ENCODE measurements at places on chromosomes 11 and 22.

GRCh38 chr11:26483108-26483507, 89.0 kb downstream of the MUC15 start:
- no peak for DNase-seq

DNA sequence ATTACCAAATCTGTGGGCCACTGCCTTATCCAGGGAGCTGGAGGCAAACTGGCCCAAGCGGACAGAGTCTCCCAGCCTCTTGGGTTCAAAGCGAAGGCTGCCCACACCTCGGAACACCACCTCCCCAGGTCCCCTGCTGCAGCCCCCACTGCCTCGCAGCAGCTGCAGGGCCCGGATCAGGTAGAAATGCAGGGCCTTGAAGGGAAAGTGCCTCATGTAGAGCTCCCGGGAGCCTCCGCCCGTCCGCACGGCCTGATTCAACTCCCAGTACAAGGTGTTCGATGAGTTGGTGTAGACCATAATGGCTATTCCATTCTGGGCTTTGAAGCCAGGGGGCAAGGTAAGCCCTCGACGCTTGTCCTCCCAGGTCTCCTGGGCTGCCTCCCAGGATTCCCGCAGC, 2.0 kb downstream of the ART5 start:
- DNase-seq: no peak

DNA sequence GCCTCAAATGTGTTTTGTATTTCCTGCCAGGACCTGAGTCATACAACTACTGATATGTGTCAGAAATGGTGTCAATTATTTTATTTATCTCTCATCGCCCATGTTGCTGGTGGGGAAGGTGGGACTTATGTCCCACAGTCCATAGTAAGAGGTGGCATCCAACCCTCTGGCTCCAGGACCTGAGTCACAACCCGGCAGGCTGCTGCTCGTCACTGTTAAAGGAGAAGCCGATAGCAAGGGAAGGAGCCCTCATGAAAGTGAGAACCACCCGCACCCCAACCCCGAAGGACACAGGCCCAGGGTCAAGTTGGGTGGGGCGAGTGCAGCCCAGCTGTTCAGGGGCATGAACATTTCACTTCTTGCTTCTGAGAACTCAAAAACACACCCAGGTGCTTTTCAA, 33.1 kb upstream of the TP53I11 start:
- peak; percentile 12 for DNase-seq

DNA sequence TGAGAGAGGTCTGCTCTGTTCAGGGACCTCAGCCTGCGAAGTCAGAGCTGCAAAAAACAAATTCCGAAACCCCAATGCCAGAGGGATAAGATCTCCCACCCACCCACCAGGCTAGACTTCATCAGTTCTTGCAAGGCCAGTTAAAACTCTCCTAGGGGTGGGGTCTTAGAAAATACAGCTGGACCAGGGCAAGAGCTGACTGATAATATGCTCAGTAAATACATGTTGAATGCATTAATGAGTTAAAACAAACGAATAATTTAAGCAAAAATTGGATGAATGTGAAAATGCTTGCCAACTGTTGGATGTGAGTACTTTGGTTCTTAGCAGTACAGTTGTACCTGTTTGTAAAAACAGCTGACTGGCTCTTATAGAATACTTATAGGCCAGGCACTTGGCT, 129.8 kb downstream of the SERGEF start:
- no peak for DNase-seq

DNA sequence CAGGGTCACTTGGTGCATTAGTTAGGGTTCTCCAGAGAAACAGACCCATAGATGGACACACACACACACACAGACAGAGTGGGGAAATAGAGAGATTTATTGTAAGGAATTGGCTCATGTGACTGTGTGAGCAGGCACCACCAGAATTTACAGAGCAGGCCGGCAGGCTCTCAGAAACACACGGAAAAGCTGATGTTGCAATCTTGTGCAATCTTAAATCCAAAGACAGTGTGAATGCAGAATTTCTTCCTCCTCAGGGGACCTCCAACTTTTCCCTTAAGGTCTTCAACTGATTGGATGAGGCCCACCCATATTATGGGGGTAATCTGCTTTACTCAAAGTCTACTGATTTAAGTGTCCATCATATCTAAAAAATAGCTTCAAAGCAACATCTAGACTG, 49.8 kb downstream of the APIP start:
- DNase-seq: no peak

GRCh38 chr11:109697140-109697843, 275.3 kb downstream of the C11orf87 start:
- DNase-seq: no peak

DNA sequence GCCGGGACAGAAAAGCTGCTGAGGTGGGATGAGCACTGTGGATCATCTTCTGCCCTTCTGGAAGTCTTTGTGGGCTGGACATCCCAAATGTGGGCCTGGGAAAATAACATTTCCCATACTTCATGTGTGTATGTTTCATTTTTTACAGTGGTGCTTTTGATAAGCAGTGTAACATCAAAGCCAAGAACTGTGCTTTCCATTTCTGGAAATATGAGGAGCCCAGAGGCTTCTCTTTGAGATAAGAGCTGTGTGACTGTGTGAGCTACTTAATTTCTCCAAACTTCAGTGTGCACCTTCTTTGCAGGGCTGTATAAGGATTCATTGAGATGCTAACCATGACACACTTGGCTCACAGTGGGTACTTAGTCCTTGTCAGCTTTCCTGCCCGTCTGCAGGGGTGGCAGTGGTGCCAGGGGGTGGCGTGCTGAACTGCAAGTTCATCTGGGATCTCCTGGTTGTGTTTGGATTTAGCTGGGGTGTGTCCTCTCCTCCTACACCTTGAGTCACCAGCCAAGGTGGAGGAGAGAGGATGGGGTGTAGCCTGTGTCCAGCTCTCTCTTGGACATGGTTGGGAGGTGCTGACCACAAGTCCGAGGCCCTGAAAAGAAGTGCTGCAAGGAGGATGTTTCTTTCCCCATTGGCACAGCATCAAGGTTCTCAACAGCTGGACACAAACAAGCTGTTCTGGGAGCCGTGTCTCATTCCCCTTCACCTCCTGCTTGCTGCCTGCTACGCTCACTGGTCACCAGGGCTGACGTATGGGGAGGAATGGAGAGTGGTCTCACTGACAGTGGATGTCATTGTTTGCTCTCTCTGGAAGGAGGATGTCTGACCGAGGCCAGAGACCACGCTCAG, 139.4 kb downstream of the TEAD1 start:
- no peak for DNase-seq

GRCh38 chr11:102989379-102990047, 34.0 kb upstream of the MMP13 start:
- no peak for DNase-seq

- DNase-seq: no peak
Observed at GRCh38 chr22:41562461-41562860, 1.7 kb downstream of the CSDC2 start.

- DNase-seq: no peak
Observed at GRCh38 chr11:4466871-4467442, 15.5 kb upstream of the OR52K1 start.

GRCh38 chr11:102309621-102310541, 7.4 kb upstream of the BIRC3 start:
- no peak for DNase-seq

GRCh38 chr11:42049186-42049585, 589.7 kb upstream of the LRRC4C start:
- no peak for DNase-seq
